Testis (tissue), 5 donors: ENCODE measurements at places on chromosomes 1 and 21. TPM values are rescaled to one million over a fixed set of nuclear protein-coding genes. Genes with fewer than 3 reads are reported as not detected.

The PLA2G2E gene
- not detected for total RNA-seq

The PDE9A gene
- 5.7 TPM for total RNA-seq

DNA sequence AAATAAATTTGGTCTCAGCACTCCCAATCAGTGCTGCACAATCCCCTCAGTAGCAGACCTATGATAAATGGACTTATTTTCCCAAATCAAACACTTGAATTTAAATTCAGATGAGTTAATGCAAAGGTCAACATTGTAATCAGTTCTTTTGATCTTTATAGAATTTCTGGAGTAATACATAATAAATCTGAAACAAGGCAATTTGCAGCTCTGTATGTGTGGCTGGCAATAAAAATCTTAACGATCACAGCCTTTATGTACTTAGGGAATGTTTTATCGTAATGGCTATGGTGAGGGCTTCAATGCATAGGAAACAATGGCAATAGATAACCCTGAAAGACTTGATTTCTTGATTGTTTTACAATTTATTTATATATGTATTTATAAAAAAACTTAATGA, 91.4 kb downstream of the GPATCH2 start:
- no peaks in the 10 kb centered on the region for H3K27me3 ChIP-seq
- H3K27ac ChIP-seq = no peak overlapping the region
- no peak for DNase-seq
- no peaks in the 10 kb centered on the region for H3K36me3 ChIP-seq

DNA sequence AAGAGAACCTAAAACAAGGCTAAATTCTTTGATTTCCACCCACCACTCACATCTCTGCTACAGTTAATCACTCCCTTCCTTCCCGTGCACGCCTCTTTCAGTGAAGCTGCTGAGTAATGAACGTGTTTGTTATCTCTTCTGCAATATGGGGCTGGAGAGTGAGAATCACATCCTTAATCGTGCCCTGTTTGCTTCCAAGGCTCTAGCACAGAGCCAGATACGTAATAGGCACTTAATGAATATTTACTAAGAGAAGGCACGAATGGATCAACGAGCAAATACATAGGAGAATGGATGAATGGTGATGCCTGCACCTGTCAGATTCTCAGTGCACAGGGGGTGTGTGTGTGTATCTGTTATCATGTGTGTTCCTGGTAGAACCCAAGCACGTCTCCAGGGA, 22.1 kb upstream of the FAM43B start:
- H3K27me3 ChIP-seq = no peaks in the 10 kb centered on the region
- peaks cover 16% of the 10 kb centered on the region for H3K4me1 ChIP-seq
- no peaks in the 10 kb centered on the region for H3K36me3 ChIP-seq
- H3K27ac ChIP-seq = no peak overlapping the region

DNA sequence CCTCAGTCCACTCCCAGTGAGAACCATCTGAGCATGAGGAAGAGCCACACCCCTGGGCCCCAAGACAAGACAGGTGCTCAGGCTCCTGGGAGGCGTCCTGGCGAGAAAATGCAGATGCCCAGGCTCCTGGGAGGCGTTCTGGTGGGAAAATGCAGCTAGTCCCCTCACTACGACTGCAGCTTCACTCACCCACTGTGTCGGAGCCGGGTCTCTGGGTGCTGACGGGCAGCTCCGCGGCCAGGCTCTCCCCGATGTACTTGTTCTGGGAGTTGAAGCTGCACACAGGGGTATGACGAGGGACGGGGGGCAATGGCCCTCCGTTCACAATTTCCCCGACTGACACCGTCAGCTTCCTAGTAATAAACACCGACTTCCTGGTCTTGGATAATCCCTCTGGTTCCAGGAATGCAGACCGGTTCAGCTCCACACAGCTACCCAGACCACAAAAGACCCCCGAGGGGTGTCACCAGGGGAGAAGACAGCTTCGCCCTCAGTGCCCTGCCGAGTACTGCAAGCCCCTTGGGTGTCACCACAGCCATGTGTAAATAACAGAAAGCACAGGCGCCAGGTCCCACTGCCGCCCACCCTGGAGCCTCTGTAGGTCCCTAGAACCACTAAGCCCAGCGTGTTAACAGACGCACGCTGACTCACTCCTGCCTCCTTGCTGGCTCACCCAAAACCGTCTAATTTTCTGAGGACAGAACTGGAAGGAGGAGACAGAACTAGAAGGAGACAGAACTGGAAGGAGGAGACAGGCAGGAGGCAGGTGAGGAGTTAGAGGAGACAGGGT, 19.5 kb downstream of the MCM3AP start:
- peaks cover 4% of the 10 kb centered on the region for H3K36me3 ChIP-seq
- H3K27ac ChIP-seq = no peak overlapping the region
- H3K27me3 ChIP-seq = no peaks in the 10 kb centered on the region
- DNase-seq = no peak
- no peaks in the 10 kb centered on the region for H3K4me1 ChIP-seq
- no peak overlapping the region for H3K4me3 ChIP-seq

DNA sequence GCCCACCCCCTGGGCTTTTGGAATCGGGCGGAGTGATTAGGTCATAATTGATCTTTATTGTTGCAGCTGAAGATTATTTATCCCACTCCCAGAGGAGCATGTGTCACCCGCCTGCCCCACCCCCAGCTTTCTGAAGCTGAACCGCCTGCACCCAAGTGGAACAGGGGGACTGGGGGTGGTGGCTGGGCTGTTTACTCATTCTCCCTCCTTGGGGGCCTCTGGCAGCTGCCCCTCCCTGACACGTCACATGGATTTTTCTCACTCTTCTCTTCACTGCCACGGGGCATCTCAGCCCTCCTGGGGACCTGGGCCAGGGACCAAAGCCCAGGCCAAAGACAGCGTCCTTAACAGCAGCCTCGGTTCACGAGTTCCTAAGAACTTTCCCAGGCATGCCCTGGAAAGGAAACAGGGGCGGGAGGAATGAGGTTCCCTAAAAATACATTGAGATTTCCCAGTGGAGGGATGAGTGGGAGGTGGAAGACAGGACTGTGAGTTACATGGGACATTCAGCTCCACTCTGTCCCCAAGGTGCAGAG, 31.6 kb upstream of the SOX13 start:
- DNase-seq = no peak
- H3K27ac ChIP-seq = peak overlapping the region; percentile 73
- H3K36me3 ChIP-seq = no peaks in the 10 kb centered on the region
- H3K4me1 ChIP-seq = peaks cover 9% of the 10 kb centered on the region
- H3K4me3 ChIP-seq = no peak overlapping the region

DNA sequence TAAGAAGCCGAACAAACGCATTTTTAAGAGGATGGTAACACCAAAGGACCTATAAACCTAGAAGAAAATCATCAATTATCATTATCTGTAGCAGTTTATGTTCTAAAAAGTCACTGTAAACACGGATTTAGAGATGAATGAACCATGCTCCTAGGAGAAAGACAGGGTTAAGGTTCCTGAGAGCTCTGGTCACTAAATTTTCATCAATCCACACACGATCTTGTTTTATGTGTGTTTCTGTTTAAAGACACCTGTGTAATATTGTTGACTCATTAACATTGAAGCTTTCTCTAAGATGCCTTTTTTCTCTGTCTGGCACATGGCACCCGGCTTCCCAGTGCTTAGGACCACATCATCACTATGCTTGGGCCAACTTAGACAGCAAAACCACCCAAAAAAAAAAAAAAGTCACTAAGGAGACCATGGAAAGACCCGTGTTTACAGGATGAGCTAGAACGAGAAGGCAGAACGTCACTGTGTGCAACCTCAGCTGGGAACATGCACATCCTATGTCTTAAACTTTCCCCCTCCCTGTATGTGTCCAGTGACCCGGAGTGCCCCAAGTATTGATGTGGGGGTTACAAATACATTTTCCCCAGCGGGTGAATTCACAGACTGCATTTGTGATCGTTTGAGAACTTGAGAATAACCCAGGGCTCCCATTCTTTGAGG, 55.8 kb upstream of the PDE9A start:
- H3K4me1 ChIP-seq = no peaks in the 10 kb centered on the region
- DNase-seq = no peak
- no peak overlapping the region for H3K27ac ChIP-seq
- no peak overlapping the region for H3K4me3 ChIP-seq
- no peaks in the 10 kb centered on the region for H3K36me3 ChIP-seq
- no peaks in the 10 kb centered on the region for H3K27me3 ChIP-seq

- DNase-seq = no peak
- H3K36me3 ChIP-seq = no peaks in the 10 kb centered on the region
- H3K4me1 ChIP-seq = no peaks in the 10 kb centered on the region
- no peak overlapping the region for H3K27ac ChIP-seq
- H3K4me3 ChIP-seq = no peak overlapping the region
- H3K27me3 ChIP-seq = no peaks in the 10 kb centered on the region
Observed at GRCh38 chr1:84427250-84428188, 29.2 kb downstream of the DNASE2B start.

- DNase-seq = no peak
- H3K4me1 ChIP-seq = peaks cover 10% of the 10 kb centered on the region
- H3K36me3 ChIP-seq = no peaks in the 10 kb centered on the region
Observed at GRCh38 chr21:36064085-36064460, 3.7 kb upstream of the SETD4 start.

- no peaks in the 10 kb centered on the region for H3K27me3 ChIP-seq
- no peaks in the 10 kb centered on the region for H3K36me3 ChIP-seq
- H3K27ac ChIP-seq = no peak overlapping the region
- no peak for DNase-seq
- H3K4me1 ChIP-seq = peaks cover 14% of the 10 kb centered on the region
Observed at GRCh38 chr21:45126204-45126626, 51.8 kb downstream of the ADARB1 start.

GRCh38 chr1:154351363-154352068, 26.2 kb downstream of the ATP8B2 start:
- no peaks in the 10 kb centered on the region for H3K36me3 ChIP-seq
- no peak overlapping the region for H3K4me3 ChIP-seq
- H3K4me1 ChIP-seq = peaks cover 37% of the 10 kb centered on the region
- DNase-seq = no peak
- no peak overlapping the region for H3K27ac ChIP-seq
- H3K27me3 ChIP-seq = no peaks in the 10 kb centered on the region

The MRAP gene
- total RNA-seq = 2.2 TPM

The VTCN1 gene
- 1.9 TPM for total RNA-seq

The SLC6A9 gene
- 1.2 TPM for total RNA-seq

GRCh38 chr21:14541841-14542490, 4.1 kb downstream of the SAMSN1 start:
- DNase-seq = no peak
- H3K27me3 ChIP-seq = no peaks in the 10 kb centered on the region
- H3K27ac ChIP-seq = no peak overlapping the region
- no peaks in the 10 kb centered on the region for H3K4me1 ChIP-seq

GRCh38 chr1:15577691-15578090, 7.2 kb downstream of the AGMAT start:
- no peaks in the 10 kb centered on the region for H3K27me3 ChIP-seq
- H3K4me3 ChIP-seq = no peak overlapping the region
- H3K4me1 ChIP-seq = peaks cover 2% of the 10 kb centered on the region

The MAP10 gene
- total RNA-seq = 8.4 TPM

The MYOG gene
- 0.47 TPM for total RNA-seq

DNA sequence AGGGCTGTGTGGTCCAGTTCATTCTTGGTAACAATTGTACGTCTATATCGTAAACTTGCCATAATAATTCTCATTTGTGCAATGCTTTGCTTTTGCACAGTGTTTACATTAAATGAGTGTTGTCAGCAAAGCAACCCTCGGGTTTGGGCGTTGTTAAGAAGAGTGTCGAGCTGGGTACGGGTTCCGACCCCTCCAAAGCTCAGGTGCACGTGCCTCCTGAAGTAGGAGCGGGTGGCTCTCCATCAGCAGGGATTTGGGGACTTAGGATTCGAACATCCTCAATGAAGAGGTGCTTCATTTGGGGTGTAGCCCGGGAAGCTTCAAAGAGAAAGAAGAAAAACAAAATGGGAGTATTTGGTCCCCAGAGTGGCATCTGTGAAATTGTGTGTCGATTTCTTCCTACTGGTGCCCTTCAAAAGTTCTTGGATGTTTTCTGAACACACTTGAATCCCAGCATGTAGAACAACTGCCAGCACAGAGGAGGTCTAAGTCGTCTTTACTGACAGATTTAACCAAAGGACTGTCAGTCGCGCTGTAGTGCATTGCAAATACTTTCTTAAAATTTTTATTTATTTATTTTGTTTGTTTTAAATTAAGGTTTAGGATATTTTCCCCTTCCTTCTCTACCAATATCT, 1.1 kb downstream of the TRIM58 start:
- no peaks in the 10 kb centered on the region for H3K27me3 ChIP-seq
- no peaks in the 10 kb centered on the region for H3K4me1 ChIP-seq
- peak; percentile 20 for DNase-seq
- H3K4me3 ChIP-seq = peak overlapping the region; percentile 61
- no peak overlapping the region for H3K27ac ChIP-seq

DNA sequence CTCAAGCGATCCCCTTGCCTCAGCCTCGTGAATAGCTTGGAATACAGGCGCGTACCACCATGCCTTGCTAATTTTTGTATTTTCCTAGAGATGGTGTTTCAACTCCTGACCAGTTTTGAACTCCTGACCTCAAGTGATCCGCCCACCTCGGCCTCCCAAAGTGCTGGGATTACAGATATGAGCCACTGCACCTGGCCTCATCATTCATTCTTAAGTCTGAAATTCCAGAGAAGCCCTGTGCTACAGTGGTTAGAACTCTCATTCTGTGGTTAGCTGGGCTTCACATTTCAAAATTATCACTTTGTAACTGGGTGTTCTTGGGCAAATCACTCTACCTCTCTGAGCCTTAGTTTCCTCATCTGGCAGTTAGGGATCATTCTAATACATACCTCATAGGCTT, 86.1 kb upstream of the POU3F1 start:
- H3K27ac ChIP-seq = no peak overlapping the region
- H3K27me3 ChIP-seq = no peaks in the 10 kb centered on the region
- no peaks in the 10 kb centered on the region for H3K4me1 ChIP-seq
- H3K4me3 ChIP-seq = no peak overlapping the region
- H3K36me3 ChIP-seq = no peaks in the 10 kb centered on the region

DNA sequence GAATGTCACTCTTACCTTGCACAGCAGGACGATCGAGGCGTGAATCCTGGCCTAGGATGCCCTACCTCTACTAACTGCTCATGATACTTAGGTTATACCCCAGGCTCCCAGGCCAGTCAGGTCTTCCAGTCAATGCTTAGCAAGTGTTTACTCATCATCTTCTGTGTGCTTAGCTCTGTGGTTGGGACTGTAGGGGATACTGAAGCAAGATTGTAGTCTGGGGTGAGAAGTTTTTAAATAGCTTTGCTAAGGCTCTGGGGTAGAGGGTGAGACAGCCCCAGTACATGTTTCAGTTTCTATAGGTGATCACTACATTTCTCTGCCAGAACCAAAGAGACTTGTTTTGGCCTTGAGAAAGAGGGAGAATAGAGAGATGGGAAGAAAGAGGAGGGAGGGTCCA, 250.8 kb upstream of the KIAA0040 start:
- H3K27ac ChIP-seq = no peak overlapping the region
- H3K4me1 ChIP-seq = no peaks in the 10 kb centered on the region
- no peaks in the 10 kb centered on the region for H3K27me3 ChIP-seq
- DNase-seq = no peak

The CNKSR1 gene
- total RNA-seq = 9.6 TPM

DNA sequence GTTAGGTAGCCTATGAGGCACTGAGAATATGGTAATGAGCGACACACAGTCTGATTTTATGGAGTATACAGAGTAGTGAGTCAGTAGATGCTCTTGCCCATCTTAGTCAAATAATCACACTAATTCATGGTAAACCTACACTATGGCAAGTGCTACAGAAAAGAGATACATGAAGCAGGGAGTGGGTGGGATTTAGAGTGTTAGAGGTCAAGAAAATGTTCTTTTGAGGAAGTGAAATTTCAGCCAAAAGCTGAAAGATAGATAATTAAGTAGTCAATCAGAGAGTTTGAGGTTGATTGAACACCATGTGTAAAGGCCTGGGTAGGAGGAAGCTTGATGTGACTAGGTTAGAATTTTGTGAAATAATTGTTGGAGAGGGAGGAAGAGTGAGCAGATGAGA, 14.7 kb downstream of the MDM4 start:
- no peak for DNase-seq
- H3K4me3 ChIP-seq = no peak overlapping the region
- H3K4me1 ChIP-seq = no peaks in the 10 kb centered on the region
- no peaks in the 10 kb centered on the region for H3K27me3 ChIP-seq
- no peak overlapping the region for H3K27ac ChIP-seq
